Activated T-helper 1 cell treated with anti-CD3 and anti-CD28 coated beads, Interleukin-12 subunit alpha, Interleukin-12 subunit beta, Interleukin-2, Interleukin-4 antibody, amounts not matched to agents 30 ng/mL and 10 ng/mL and 1 ng/mL, durations not matched to agents 14 hours and 24 hours and 36 hours (primary cell): ENCODE measurements at places on chromosomes 1 and 21. TPM values are rescaled to one million over a fixed set of nuclear protein-coding genes. Genes with fewer than 3 reads are reported as not detected.

The NAV1 gene
- total RNA-seq, result 0.83 and 1.6 TPM in 2 replicates

The LCE1E gene
- total RNA-seq, result not detected in 2 replicates

The FCRL2 gene
- not detected in 2 replicates for total RNA-seq

The ARHGAP30 gene
- total RNA-seq, result 149 and 151 TPM in 2 replicates

The PGLYRP3 gene
- not detected in 2 replicates for total RNA-seq

The NR1I3 gene
- not detected in 2 replicates for total RNA-seq

The MCOLN3 gene
- total RNA-seq, result 1.3 and 1.7 TPM in 2 replicates

The PPFIA4 gene
- 11.5 and 14.9 TPM in 2 replicates for total RNA-seq

The SPATA21 gene
- not detected in 2 replicates for total RNA-seq

GRCh38 chr1:209672705-209673630, 2.2 kb upstream of the G0S2 start:
- peak; percentile 63 for DNase-seq

GRCh38 chr1:56156971-56157876, 422.1 kb downstream of the PLPP3 start:
- no peak for DNase-seq

DNA sequence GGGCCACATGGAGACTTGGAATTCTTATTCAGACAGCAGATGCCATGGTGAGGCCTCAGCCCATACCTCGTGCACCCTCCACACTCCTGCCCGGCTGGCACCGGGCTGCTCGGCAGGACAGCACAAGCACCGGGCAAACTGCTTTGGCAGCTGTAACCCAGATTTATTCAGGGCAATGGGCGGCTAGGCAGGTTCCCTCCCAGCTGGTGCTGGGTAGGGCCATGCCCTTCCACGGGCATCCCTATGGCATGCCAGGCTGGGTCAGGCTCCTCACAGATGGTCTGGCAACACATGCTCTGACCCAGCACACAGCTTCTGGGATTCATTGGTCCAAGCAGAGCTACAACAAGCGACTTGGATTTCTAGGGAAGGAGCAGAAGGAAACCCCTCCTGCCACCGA, 53.4 kb downstream of the ATP1A1 start:
- no peak for DNase-seq

DNA sequence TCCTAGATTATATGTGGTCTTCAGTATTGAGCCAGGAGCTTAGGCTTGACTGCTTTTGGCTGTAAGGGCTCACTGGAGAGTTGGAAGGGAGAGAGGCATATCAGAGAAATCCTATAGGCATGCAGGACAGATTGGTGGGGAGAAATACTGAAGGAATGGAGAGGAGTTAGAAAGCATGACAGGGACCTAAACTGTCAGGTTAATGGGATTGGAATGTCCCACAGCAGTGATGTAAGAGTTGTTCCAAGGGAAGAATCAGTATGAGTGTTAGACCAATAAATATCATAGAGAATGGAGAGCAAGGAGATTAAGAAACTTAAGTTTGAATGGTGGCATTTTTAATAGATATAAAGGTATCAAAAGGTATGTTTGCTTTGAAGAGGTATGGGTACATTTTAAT, 39.7 kb downstream of the SLC35A3 start:
- DNase-seq, result no peak

DNA sequence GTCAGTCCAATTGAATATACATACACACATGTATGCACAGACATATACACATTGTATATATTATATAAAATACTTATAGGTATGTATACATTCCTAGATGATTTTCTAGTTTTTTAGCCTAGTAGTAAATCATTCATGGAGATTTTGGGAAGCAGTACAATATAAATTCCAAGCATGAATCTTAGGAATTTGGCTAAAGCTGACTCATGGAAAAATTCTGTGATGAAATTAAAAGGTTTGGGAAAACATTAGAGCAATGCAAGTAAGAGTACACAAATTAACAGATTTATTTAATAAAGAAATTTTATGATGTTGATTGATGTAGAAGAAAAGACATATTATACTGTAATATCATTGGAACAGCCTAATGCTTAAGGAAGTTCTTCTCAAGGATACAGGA, 43.7 kb upstream of the PTGFR start:
- no peak for DNase-seq

GRCh38 chr1:202584707-202585589, 125.3 kb downstream of the SYT2 start:
- no peak for DNase-seq

DNA sequence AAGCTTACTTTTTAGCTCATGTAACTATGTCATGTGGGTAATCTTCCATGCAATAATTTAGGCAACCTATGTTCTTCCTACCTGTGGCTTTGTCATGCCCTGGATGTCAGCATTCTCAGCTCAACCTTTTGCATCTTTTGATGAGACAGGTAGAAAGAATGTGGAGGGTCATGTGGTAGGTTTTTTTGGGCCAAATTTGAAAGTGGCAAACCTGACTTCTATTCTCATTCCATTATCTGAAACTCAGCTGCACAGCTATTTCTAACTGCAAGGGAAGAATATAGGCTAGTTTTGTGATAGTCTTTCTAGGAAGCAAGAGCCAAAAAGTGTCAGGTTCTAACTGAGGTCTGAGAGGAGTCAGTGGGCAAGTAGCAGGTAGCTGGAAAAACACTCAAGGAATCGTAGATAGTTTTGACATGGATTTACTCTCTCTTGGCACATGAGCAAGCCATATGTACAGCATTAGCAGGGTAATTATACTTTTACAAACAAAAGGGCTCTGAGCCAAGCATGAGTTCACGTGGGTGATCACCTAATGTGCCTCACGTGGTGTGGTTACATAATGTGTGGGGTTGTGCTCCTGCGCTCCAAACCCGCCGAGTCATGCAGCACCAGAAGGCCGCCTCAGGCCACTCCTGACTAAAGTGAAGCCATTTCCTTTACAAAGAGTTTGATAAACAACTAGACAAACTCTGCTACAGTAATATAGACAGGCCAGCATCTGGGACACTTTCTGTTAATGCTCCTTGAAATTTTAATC, 1013.8 kb downstream of the PLA2G4A start:
- no peak for DNase-seq

DNA sequence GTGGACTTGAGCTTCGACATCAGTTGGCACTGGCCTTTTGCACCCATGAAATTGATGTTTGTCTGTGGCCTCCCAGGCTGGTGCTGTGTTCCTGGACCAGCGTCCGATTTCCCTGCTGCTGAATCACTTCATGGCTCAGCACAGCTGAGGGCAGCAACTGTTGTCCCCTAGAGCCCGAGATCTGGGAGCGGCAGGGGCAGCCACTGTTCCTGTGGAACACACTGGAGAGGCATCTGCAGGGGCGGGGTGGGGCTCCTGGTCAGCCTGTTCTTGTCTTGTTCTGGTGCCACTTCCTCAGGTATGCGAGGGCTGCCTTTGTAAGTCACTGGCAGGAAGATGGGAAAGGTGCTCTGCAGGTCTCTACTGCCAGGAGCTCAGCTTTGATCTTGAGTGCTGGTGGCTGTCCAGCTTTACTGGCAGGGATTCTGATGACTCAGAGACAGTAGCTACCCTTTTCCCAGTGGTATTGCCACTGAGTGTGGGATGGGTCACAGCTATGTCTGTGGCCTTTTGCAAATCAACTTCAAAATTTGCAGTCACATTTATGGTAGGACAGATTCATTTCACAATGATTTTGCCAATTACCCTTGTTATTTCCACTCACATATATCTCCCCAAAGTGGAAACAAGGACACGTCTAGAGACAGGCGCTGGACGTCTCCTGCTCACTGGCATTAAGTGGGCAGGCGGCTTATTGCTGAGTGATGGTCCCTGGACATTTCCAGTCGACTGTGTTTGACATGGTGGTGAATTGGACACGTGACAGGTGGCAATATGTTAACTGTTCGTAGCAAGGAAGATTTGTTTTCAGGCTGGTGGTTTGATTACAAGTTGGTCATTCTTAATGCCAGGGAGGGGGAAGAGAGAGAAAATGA, 15.3 kb downstream of the AGPAT3 start:
- no peak for DNase-seq

GRCh38 chr1:44609768-44610526, 64.3 kb downstream of the TMEM53 start:
- no peak for DNase-seq

DNA sequence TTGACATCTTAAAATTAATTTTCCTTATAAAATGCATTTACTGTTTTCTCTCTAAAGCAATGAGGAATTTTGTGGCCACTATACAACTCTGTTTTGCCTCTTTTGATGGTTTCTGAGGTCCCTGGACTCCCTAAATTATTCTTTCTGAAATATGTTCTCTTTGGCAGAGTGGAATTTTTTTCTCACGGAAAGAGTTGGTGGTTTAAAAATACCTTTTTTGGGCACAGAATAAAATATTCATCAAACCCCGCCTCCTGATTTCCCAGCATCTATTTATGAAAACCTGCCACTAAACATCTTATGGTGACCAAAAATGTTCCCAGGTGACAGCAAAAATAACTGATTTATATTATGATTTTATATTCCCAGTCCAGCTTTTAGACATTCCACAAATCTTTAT, 165.3 kb upstream of the SYT6 start:
- DNase-seq, result no peak

DNA sequence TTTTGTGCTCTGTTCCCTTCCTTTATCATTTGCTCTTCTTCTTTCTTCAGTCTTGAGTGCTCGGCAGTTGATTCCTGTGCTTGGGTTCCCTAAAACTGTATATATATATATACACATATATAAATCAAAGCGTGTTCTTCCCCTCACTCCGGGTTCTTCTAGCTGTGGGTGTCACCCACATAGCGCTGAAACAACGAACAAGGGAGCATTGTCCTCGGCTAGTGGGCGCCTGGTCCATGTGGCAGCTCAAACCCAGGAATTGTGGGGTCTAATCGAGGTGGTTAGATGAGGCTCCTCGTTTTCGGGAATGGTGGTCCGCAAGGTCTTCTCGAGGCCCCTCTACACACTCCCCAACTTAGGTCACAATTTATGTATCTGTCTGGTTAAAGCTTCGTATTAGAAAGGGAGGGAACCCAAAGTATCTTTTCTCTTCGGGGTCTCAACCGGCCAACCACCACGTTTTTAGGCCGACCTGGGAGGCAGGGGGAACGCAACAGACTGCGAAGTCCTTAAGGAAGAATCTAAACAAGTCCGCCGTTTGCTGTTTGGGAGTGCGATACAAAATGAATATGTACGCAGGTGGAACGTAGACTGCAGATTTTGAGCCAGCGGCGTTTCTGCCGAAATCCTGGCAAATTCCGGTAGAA, 504 bp upstream of the SDHC start:
- DNase-seq, result no peak

- DNase-seq, result no peak
Observed at GRCh38 chr1:205817364-205817763, 4.4 kb upstream of the SLC41A1 start.

DNA sequence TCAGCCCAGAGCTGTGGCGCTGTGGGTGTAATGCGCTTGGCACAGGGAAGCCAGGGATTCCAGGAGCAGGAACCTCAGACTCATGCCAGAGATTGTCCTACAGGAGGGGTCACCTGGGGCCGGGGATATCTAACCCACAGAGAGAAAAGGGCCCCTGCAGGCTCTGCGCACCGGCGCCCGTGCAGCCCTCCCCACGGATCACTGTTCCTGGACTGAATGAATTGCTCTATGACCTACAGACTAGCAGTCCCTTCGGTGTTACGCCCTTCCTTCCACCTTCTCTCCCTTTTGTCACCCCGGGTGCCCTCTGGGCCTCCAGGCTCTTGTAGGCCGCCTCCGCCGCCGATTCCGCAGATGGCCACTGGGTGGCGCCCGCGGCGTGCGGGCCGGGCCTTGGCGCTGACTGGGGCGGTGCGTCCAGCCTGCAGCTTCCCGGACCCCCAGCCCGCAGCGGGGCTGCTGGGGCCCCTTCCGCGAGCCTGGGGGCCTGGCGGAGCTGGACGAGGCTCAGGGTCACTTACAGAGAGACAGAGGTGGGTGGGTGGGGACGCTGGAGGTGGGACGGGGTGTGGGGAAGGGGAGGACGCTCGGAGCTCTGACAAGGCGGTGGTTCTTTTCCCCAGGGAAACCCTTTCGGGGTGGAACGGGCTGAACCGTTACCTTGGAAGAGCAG, 101.3 kb downstream of the IER5 start:
- DNase-seq, result peak; percentile 66

GRCh38 chr21:38929142-38929541, 123.4 kb downstream of the ETS2 start:
- DNase-seq, result no peak

DNA sequence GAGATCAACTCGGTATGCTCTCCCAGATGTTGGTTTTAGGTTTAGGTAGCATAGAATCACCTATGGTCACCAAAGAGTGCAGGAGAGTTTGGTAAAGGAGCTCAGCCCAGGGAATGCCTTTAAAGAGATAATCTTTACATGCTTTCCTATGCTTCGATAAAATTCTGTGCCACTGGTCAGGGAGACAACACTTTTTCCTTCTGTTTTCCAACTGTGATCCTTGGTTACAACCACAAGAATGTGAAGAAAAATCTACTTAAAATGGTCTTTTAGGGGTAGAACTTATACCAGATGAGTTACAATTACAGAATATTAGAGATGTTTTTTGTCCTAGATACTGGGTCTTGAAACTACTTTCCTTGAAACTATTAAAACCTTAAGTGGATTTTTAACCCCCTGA, 895.6 kb downstream of the TTLL7 start:
- no peak for DNase-seq

DNA sequence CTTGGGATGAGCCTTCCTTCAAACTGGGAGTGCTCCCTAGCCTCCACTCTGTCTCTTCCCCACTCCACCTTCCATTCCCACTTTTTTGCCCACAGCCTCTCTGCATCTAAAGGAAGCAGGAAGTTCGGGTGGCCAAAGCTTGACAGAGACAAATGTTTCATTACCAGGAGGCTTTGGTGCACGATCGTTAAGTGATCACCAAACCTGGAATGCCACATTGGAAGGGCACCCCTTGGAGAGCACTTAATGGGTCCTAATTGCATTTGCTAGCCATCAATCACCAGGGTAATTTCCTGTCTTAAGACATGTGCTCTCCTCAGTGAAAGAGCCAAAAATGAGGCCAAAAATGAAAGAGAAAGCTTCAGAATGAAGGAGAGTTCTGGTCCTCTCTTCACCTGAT, 206.5 kb downstream of the TNR start:
- DNase-seq, result no peak

- no peak for DNase-seq
Observed at GRCh38 chr1:195763907-195764374, 844.3 kb downstream of the KCNT2 start.

DNA sequence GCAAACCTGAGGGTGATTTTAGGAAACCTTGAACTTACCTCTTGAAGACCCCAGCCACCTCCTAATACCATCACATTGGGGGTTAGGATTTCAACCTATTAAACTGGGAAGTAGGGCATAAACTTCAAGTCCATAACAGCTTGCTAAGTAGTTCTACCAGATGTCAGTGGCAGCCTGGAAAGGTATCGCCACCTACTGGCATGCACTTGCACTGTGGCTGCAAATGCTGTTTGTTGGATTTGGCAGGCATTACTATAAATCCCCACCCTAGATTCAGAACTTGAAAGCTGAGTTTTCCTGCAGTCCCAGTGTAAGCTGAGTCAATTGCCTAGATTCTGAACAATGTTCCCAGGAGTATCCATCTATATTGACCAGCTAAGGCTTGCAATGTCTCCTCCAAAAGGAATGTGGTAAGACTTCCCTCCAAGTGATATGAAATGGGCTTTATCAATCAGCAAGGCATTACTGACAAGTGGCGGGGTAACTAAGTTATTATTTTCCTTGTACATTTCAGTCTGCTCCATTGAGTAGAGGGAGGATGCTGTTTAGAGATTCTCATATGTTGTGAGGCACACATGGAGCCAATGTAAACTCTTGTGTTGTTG, 474.5 kb downstream of the PTPRC start:
- DNase-seq, result peak; percentile 58
